Activated CD4-positive, CD25-positive, alpha-beta regulatory T cell (primary cell): ENCODE measurements at places on chromosomes 16 and 17.

- no peak for DNase-seq
These were observed 94.3 kb downstream of the TBC1D16 start for GRCh38 chr17:79941088-79942010.

GRCh38 chr17:73224237-73224636 is 31.4 kb downstream of the COG1 start:
- no peak for DNase-seq

DNA sequence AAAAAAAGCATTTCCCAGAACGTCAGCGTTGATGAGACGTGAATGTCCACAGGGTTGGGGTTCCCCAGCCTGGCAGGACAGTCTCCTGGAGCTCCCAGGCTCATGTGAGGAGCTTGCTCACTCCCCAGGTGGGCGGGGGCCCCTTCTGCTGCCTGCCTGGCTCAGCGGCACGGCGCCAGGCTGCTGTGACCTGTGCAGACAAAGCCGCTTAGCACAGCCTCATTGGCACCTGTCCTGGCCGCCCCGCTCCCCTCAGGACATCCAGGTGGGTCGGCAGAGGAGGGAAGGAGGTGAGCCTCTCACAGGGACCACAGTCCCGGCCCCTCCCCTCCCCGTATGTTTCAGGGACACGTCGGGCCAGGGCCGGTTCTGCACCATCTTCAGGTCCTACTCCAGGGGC is 12.9 kb upstream of the WFIKKN1 start:
- no peak for DNase-seq

- DNase-seq: no peak
These were observed 93.7 kb downstream of the CA10 start for GRCh38 chr17:52064791-52065211.

DNA sequence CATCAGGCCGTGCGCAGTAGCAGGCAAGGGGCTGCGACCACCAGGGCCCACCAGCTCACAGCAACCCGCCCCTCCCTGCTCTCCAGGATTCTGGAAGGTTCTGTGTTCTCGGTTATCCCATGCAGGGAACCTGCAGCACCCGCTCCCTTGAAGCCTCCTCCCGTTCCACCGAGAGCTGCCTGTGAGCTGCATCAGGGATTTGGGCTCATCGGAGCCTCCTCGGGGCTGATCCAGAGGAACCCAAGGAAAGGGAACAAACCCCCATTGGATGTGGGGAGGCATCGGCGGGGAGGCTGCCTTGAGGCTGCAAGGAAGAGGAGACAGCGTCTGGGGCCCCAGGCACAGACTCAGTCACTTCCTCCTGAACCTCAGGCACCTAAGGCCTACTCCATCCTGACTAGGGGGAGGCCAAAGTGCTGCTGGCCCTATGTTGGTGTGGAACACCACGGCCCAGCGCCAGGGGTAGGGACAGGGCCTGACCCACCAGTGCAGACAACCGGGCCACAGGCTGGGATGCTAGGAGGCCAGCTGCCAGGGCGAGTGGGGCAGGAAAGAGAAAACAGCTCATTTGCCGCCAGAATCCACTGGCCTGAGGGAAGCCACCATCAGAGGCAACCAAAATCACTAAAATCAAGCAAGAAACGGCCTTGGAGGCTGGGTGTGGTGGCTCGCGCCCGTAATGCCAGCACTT is 14.4 kb upstream of the LGALS3BP start:
- no peak for DNase-seq

DNA sequence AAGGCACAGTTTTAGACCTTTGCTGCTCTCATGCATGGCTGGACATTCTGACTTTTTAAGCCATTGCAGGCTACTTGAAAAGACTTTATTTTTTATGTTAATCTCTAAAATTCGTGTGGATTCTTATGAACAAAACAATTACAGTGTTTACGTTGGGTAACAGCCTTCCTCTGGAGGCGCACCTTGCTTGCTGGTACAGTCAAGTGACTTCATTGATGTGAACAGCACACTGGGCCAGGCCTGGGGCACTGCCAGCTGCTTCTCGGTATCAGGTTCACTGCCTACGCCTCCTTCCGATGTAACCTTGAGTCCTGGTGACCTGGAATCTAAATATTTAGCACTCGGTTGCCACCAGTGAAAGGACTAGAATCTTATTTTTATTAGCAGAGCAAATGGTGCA is 27.8 kb downstream of the MARCHF10 start:
- DNase-seq: no peak

GRCh38 chr17:33977729-33978514 is 277.2 kb upstream of the CCL2 start:
- DNase-seq: no peak

GRCh38 chr16:67204076-67204475 is 5.1 kb downstream of the ELMO3 start:
- DNase-seq: no peak

DNA sequence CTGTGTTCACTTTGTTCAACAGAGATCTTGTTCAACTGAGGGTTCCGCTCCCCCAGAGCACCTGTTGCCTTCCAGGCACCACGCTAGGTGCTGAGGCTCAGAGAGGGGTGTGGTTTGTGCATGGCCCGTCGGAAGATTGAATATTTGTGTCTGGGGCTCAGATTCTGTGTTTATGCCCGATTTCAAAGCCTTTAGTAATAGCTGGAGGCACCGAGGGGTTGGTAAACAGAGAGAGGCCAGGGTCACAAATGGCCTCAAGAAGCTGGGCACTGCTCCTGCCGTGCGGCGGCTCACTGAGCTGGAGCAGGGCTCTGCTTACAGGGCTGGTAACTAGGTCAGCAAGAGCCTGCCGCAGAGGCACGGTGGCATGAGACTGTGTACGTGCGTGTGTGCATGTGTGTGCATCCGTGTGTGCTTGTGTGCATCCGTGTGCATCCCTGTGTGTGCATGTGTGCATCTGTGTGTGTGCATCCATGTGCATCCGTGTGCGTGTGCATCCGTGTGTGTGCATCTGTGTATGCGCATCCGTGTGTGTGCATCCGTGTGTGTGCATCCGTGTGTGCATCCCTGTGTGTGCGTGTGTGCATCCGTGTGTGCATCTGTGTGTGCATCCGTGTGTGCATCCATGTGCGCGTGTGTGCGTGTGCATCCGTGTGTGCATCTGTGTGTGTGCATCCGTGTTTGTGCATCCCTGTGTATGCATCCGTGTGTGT is 5.4 kb downstream of the ITGAE start:
- DNase-seq: no peak

GRCh38 chr16:11133344-11133943 is 122.6 kb downstream of the SOCS1 start:
- DNase-seq: no peak

- no peak for DNase-seq
These were observed 160.6 kb downstream of the PRKCB start for GRCh38 chr16:23996258-23996955.

DNA sequence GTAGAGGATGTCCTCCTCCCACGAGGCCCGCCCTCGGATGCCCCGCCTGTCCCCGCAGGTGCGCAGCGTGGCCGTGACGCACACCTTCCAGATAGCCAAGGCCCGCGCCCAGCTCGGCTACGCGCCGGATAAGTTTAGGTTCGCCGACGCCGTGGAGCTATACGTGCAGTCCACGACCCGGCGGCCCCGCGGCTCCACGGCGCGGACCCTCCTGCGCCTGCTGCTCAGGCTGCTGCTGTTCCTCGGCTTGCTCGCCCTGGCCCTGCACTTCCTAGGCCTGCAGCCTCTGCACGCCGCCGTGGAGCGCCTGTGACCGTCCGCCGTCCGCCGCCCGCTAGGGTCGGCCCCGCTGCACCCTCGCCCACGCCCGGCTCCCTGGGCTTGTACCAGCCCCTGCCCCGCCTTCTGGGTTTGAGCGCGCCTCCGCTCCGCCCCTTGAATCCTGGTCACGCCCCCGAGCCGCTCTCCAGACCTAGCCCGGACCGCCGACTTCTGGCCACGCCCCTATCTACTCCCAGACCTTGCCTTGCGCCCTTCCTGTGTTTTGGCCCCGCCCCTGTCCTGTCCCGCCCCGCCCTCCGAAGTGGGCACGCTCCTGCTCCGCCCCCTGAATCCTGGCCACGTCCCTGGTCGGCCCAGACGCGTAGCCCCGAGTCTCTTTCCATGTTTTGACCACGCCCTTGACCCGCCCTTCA is 15.8 kb upstream of the EEF2K start:
- DNase-seq: peak; percentile 98

- DNase-seq: no peak
These were observed 20.6 kb upstream of the RNF135 start for GRCh38 chr17:30950189-30950588.

- DNase-seq: peak; percentile 52
These were observed 22.4 kb upstream of the EIF1 start for GRCh38 chr17:41666237-41666641.

- DNase-seq: no peak
These were observed 35.7 kb downstream of the MYH13 start for GRCh38 chr17:10337136-10337535.

GRCh38 chr17:80695979-80696378 is 151.3 kb downstream of the RPTOR start:
- DNase-seq: no peak

DNA sequence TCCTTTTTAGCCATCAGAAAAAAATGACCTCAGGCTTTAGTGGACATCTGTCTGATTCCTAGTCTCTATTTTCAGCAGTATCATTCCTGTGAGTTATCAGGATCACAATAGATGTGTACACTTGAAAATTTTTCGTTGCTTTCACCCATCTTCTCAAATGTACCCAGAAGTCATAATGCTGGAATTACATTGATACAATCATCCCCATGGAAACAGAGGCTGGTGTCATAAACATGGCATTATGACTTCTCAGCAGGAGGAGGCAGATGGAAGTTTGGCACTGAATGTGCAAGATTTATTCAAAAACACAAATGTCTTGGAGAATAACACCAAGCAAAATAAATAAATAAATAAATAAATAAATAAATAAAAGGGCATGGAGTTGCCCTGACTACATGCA is 292.5 kb downstream of the PHKB start:
- DNase-seq: no peak

GRCh38 chr17:16463358-16464302 is 28.4 kb downstream of the LRRC75A start:
- DNase-seq: no peak

DNA sequence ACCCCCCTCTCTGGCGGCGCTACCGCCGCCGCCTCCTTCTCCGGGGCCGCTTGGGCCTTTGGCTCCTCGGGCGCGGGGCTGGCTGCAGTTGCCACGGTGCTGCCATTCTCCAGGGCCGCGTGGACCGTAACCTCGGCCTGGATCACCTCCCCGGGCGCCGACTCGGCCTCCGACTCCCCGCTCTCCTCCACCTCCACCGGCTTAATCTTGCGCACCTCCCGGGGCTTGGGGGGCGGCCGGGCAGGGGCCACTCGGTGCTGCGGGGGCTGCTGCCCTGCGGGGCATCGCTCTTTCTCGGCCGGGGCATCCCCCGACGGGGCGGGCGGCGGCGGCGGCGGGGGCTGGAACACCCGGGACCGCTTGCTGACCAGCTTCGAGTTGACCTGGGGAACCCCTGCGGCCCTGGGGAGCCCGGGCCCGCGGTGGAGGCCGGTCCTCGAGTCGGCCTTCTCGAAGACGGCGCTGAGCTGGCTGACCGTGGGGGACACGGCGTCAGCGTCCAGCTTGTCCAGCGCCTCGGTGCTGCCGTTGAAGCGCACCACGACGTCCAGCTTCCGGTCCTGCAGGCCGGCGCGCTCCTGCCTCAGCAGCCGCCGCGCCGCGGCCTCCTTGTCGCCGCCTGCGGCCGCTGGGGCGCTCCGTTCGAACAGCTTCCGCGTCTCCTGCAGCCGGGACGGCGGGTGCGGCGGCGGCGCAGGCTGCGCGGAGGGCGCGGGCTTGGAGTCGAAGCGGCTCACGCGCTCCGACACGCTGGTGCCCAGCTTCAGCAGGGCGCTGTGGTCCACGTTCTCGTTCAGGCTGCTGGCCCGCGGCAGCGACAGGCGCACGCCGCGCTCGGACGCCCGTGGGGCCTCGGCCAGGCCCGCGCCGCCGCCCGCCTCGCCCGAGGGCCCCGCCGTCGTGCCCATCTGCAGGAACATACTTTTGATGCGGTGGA is 792 bp downstream of the PPP1R9B start:
- peak; percentile 35 for DNase-seq

DNA sequence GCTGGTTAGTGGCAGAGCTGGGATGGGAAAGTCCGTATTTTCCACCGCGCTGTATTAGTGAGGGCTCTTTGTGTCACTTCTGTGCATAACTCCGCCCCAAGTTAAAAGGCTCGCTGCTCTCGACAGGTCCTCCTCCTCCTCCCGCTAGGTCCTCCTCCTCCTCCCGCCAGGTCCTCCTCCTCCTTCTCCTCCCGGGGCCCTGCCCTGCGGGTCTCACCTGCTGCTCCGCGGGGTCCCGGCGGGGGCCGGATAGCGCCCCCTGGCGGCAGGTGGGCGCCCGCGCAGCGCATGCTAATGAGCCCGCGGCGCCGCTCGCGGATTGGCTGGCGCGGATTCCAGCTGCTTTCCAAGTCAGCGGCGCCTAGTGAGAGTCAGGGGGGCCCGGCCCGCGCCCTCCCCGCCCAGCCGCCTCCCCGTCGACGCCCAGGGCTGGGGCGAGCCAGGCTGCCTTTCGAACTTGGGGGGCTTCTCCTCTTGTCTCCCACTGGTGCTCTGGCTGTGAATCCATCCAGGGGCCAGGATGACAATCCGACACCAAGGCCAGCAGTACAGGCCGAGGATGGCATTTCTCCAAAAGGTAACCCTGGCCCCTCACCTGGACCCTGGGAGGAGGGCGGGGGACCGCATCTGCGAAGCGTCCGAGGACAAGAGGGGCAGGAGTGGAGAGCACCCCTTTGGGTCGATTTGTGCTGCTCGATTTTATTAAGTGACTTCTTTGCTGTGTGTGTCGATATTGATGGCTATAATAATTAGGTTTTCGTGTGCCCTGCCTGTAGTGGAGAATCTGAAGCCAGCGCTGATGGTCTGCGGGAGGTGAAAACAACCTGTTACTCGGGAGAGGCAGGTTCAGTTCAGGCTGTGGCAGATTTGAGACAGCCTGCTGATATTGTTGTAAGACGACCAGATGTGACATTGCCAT is at the start of gene RGS9:
Gene RGS9 (plus strand): TSS at position 350 of the 919 bp plus-strand sequence. CDS start 171 bp downstream, at position 521.
- DNase-seq: peak; percentile 59

- DNase-seq: no peak
These were observed 873.5 kb upstream of the EEF2KMT start for GRCh38 chr16:5971106-5971505.

DNA sequence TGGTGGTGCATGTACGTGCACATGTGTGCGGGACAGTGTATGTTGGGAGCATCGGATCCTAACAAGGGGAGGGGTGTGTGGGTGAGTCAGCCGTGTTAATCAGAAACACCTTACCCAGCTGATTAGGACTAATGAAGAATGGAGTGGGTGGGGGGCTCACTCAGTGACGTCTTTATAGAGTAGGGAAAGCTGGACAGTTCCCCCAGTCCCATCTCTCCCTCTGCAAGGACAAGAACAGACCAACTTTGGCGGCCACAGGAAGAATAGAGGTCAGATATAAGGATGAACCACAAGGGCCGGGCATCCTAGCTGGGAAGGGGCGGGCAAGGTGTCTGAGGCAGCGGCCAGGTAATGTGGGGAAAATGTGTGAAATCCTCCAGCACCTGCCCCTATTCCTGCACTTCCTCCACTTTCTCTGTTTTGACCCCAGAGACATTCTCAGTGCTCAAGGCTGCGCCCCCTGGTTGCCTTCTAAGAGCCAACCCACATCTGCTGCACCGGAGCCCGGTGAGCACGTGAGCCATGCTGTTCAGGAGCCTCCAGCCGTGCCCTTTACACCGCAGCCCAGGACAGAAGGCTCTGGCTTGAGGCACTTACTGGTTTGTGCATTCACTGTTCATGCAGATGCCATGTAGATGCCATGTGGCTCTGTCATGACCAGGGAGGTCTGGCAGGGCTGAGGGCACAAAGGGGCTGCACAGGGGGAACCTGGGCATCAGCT is 18.9 kb upstream of the TBX21 start:
- no peak for DNase-seq

- DNase-seq: no peak
These were observed 183.1 kb downstream of the SALL1 start for GRCh38 chr16:50967827-50968612.

- DNase-seq: no peak
These were observed 853.9 kb upstream of the EEF2KMT start for GRCh38 chr16:5951486-5951885.
